ENCODE measurements at places on chromosomes 13 and 19.

GRCh38 chr19:46859637-46860124, 1.1 kb upstream of the ARHGAP35 start:
- no peak for DNase-seq

- DNase-seq = no peak
Observed at GRCh38 chr13:103067751-103068555, 1.7 kb upstream of the SLC10A2 start.

DNA sequence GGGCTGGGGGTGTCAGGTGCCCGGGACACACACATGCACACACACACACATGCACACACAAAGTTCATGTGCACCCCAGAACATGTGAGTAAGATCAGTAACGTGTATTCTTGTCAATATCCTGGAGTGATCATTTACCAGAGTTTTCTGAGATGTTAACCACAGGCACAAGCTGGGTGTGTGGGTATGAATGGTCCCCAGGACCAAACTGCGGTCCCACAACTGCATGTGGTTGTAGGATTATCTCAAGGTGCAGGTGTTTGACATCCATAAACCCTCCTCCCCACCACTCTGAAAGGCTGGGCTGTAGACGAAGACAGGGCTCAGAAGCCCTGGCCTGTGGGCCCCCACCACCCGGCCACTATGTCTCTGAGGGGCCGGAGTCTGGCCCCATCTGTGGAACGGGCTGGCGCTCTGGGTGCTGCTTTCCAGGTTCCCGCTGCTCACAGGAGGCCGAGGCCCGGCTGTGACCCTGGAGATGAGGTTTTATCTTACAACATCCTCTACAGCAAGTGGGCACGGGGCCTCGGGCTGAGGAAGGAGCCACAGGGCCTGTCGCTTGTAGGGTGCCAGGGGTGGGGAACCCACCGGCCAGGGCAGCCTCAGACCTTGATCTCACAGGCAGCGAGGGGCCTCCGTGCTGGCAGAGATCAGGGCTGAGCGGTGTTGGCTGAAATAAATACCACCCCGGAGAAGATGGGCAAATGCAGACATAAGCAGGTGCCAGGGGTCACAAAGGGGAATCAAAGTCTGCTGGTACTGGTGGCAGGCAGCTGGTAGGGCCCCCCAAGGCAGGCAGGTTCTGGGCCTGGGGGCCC, 4.3 kb downstream of the F2RL3 start:
- no peak for DNase-seq

DNA sequence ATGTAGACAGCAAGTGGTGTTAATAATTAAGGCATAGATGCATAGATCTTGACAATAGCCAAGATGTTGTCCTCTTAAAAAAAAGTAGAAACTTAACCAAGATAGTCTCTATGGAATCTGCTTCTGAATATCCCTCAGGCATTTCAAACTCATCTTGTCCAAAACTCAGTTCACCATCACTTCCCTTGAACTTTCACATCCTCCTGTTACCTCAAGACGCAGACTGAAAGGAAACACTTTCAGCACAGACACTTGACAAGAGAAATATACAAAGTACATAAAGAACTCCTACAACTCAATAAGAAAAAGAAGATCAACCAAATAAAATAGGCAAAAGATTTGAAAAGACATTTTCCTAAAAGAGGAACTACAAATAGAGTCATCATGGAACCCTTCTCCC, 451.1 kb downstream of the FOXO1 start:
- DNase-seq = no peak

- DNase-seq = no peak
Observed at GRCh38 chr13:19952850-19953249, 5.7 kb upstream of the ZMYM2 start.

- DNase-seq = no peak
Observed at GRCh38 chr19:1250437-1251260, 2.3 kb downstream of the MIDN start.

GRCh38 chr13:99896369-99897075, 75.0 kb downstream of the ZIC5 start:
- DNase-seq = no peak

Data from cortex of kidney (tissue), 1 donor.